Esophagus squamous epithelium (tissue), 5 donors: ENCODE measurements at places on chromosomes 7 and 10.

DNA sequence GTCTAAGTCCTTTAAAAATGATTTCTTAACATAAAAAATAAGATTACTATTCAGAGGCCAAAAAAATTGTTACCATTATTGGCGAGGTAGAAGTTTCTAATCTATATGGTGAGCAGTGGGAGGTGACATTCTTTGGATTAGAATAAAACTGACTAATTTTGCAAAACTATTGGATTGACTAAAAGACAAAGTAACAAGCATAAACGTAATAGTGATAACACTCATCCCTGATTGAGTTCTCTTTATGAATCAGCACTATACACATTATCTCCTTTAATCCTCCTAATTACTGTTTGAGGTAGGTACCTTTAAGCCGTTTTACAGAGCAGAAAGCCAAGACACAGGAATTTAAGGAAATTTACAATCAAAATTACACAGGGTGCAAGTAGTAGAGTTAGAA lies 139.2 kb upstream of the NRP1 start:
- DNase-seq = no peak

DNA sequence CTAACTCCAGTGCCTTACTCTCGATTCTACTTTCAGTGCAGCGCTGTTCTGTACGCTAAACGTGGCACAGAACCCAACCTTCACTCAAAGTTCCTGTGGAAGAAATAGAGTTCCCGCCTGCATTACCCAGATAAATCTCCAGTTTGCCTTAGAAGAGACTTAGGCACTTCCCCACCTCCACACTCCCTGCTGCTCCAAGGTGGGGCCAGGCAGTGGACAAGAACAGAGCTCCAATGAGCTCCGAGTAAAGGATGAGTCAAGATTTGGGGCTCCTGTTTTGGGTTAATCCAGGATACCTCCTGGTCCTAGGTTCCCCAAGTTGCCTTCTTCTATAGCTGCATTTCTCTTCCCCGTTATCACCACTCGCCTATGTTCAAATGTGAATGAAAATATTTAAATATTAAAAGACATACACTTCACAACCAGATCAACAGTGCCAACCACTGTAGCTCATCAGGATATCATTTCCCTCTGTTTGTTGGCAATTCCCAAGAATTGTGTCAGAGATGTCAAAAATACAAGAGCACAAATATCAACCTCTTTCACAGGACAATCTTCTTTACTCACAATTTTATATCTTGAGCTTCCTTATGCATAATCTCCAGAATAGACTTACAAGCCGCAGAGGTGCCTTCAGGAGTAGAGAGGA lies 48.0 kb downstream of the MALSU1 start:
- DNase-seq = no peak

GRCh38 chr7:131385039-131385605 lies 57.4 kb downstream of the MKLN1 start:
- DNase-seq = no peak

GRCh38 chr10:5447611-5448071 lies 35.3 kb downstream of the NET1 start:
- DNase-seq = no peak

- no peak for DNase-seq
These were observed 9.1 kb upstream of the CSGALNACT2 start for GRCh38 chr10:43128958-43129706.

GRCh38 chr10:84428711-84429110 lies 100.3 kb downstream of the CCSER2 start:
- DNase-seq = no peak
